ENCODE measurements at places on chromosomes 6 and 20.

DNA sequence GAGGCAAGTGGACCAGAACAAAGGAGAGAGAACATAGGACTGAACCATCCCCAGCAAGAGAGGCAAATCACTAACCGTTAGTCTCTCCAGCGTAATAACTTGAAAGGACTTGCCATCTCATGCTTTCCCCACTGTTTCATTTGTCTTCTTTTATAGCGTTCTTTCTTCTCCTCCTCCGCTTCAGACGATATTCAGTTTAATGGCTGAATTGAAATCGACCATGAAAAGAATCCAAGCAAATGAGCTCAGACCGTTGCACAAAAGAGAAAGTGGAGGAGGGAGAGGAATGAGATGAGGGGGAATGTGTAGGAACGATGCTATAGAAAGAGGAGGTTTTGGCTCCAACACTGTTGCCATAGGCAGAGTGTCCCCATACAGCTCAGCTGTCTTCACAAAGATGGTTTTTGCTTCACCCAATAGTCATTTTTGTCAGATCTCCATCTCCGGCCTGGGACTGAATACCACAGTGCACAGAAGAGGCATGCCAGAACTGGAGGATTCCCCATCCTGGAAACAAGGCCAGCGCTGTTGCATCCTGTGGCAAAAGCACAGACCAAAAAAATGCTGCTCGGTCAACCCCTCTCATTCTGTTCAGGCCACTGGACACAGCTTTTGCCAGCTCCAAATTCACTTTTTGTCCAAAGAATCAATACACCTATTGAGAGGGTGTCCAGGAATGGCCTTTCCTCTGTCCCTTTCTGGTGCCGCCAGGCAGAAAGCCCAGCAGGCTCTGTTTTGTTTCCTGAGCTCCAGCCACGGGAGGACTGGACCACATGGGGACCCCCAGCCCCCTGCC, 176.1 kb downstream of the ID4 start:
- DNase-seq, result no peak

GRCh38 chr6:110529355-110529754, 52.9 kb upstream of the SLC22A16 start:
- no peak for DNase-seq

DNA sequence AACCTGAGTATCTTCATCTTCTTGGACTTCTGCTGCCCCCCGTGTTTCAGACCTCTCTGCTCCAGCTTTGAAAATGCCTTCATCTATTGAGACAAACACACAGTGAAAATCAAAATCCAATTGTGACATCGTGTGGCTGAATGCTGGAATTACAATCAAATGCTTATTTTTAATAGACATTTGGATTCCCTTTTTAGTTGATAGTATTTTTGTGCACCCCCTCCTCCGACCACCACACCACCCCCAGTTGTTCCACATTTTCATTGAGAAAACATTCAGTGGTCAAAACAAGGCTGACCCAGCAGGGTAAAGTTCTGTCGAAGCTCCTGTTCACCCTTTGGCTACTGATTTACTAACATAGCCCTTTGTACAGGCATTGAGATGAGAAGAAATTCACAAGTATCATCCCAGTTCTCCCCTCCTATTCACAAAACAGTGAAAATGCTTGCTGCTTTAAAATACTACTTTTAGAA, 79.0 kb downstream of the NRSN1 start:
- DNase-seq, result no peak

GRCh38 chr6:149779644-149779963, 30.1 kb downstream of the PCMT1 start:
- no peak for DNase-seq

- DNase-seq, result no peak
Measured at GRCh38 chr6:38985839-38986238, 62.7 kb upstream of the GLP1R start.

GRCh38 chr6:117265410-117266256, at the start of gene VGLL2:
Gene VGLL2, plus strand, starts transcription at chr6:117265558. Its CDS starts 206 bp downstream, at chr6:117265764.
- peak; percentile 57 for DNase-seq

- no peak for DNase-seq
Measured at GRCh38 chr6:124783344-124783743, 178.9 kb upstream of the RNF217 start.
